ENCODE measurements at places on chromosomes 7 and 10.

DNA sequence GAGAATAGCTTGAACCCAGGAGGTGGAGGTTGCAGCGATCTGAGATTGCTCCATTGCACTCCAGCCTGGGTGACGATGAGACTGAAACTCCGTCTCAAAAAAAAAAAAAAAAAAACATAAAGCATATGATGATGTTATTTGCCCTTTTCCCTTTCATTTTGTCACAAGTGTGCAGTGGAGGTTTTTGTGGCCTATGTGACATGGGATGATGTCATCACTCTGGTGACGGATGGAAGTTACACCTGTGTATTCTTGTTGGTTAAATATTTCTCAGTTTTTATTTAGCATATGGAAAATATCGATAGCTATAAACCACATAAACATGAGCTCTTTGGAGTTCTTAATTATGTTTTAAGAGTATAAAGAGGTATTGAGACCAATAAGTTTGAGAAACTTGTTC, 71.8 kb upstream of the EMX2 start:
- DNase-seq, result no peak

- no peak for DNase-seq
Measured at GRCh38 chr10:85922356-85923129, 444.1 kb downstream of the GRID1 start.

- no peak for DNase-seq
Measured at GRCh38 chr10:117552156-117552631, 9.6 kb downstream of the EMX2 start.

DNA sequence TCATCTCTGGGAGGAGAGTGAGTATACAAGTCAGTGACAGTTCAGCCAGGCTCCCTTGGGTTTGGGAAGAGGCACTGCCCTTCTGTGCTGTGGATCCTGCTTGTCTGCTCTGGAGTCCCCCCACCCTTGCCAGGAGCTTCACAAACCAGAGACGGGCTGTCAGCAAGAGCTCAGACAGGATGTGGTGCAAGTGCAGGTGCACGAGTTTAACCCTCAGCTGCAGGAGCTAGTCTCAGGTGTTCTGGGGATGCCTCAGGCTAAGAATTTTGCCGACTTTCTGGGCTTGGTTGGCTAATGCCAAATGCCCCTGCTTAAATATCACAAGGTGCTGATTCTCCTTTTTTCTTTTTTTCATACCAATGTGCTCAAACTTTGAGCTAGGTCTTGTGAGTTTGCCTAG, 22.3 kb downstream of the ZNF783 start:
- DNase-seq, result no peak

DNA sequence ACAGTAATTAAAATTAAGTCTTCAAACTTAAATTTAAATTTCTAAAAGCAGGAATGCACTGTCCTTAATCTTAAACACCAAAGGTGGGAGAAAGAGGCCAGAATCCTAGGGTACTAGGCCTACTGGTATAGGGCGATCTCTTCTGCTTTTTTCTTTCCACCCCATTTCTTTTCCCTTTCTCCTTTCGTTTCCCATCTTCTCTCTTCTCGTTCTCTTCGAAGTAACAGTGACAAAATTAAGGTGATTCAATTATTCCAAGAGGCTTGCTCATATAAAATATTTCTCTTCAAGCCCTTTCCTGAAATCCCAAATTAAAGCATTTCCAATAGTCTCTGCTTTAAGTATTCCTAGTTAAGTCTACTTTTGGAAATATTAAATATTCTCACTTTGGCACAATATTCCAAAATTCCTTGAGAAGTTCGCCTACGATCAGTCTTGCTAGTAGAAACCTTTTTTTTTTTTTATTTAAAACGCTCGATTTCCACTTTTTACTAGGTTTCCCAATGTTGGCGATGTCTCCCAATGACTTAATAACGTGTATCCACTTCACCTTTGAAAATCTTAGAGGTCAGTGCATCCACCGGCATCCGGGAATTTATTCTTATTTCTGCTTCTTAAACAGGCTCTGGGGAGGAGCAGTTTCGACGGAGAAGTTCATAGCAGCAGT, 765 bp upstream of the LCOR start:
- no peak for DNase-seq

DNA sequence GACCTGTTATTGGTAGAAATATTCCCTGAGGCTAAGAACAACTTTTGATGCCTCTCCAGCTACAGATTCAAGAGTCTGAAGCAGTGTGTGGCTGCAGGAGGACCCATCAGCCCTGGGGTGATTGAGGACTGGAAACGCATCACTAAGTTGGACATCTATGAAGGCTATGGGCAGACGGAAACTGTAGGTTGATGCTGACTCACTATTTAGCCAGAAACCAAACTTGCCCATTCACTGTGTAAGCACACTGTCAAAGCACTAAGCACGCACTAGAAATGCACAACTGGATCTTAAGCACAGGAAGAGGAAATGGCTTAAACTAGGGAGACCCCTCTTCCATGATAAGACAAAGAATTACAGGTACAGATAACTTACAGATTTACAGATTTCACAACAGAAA, 20.8 kb downstream of the ACSM6 start:
- no peak for DNase-seq

GRCh38 chr7:47454069-47454973, 127.6 kb downstream of the TNS3 start:
- no peak for DNase-seq

Measured in stimulated activated CD8-positive, alpha-beta memory T cell treated with anti-CD3 and anti-CD28 coated beads, Interleukin-7, amount 100 ng/mL, for 24 hours (primary cell).